ENCODE measurements at places on chromosomes 7 and 10.

DNA sequence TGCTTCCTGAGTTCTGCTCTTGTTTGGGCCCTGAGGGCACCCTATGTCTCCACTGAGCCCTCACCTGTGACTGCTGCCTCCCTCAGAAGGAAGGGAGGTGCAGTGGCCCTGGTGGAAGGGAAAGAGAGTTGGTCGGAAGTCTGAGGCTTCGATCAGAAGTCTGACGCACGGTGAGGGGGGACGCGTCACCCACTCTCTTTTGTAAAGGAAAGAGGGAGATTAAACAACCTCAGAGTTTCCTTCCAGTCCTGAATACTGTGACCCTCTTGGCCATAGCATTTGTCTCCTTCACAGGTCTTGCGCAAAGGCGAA lies 31.4 kb upstream of the TRIM8 start:
- DNase-seq: no peak

DNA sequence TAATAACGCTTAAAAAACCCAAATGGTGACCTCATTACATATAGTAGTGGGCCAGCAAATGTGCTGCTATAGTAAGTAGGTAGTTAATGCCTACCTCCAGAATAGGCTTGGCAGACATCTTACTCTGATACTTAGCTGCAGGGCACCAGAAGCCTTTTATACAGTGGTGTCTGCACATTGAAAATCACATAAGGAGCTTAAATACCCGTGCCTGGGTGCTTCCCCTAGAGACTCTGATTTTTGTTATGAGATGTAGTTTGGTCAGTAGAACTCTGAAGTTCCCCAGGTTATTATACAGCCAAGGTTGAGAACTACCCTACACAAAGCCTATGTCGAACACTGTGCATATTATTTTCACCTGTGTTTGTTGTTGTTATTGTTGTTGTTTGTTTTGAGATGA lies 47.2 kb downstream of the ANKIB1 start:
- no peak for DNase-seq

DNA sequence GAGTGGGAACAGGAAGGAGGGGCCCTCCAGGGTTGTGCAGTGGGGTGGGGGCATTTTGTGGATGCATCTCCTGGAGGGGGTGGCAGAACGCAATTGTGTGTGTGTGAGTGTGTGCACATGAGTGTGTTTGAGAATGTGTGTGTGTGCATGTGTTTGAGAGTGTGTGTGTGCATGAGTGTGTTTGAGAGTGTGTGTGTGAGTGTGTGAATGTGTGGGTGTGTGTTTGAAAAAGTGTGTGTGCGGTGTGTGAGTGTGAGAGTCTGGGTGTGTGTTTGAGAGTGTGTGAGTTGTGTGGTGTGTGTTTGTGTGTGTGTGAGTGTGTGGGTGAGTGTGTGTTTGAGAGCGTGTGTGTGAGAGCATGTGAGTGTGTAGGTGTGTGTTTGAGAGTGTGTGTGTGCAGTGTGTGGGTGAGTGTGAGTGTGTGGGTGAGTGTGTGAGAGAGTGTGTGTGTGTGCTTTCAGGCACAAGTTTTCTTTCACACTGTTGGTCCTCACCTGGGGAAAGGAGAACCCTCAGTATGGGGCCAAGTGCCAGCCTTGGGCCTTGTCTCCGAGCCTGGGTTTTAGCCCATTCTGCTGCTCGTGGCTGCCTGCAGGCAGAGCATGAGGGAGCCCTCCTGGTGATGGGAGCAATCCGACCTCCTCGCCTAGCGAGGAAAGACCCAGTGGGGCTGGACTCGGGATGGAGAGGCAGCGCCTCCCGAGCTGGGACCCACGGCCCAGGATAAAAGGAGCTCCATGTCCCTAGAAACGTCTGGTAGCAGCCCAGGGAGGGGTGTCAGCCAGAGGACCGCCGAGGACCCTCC lies 35.6 kb downstream of the CDH23 start:
- DNase-seq: no peak

DNA sequence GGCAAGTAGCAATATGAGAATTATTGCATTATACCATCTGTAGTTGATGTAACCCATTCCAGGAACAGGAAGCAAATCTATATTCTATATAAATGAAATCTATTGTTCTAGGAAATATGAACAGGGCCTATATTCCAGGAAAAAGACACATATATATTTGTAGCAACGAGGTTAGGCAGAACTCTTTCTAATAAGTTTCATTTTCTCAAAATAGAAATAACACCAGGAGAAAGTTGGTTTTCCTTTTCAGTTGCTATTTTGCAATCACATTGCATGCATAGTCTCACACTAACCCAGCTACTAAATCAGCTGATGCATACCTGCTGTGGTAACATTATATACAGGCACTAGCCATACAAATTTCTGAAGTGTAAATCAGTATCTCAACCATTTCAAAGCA lies 6.2 kb upstream of the IFIT2 start:
- no peak for DNase-seq

- DNase-seq: no peak
Observed at GRCh38 chr7:119562839-119563238, 710.1 kb upstream of the KCND2 start.

DNA sequence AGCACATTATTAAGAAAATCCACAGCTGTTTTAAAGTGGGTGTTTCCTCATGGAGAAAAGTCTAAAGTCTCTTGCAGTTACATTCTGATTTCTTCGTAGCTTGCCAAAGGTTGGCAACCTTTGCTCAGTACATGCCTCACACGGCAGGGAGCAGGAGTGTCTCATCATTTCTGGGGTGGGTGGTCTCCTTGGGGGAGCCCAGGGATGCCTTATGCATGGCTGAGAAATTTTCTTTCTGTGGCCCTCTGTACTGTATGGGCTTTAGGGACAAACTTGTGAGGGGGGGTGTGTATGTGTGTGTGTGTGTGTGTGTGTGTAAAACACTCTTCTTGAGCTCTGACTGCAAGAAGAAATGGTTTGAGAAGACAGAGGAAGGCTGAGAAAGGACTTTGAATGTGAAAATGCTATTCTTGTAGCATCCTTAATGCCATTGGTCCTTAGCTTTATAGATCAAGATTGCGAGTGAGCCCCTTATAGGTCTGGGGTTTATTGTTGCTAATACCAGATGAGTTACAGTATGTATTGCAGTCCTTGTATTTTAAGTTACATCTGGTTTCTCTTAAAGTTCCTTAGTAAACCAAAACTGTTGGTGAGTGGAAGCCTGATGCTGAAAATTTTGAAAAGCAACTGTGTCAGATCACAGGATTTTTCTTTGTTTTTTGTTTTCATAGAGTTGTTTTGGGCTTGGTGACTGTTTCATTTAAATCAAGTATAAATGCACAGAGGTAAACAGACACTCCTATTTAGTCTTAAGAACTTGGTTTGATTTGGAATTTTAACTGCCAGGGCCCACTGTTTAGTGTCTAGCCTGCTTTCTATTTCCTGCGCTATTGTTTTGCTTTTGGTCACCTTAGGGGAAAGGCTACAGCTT lies 242.0 kb downstream of the BICC1 start:
- DNase-seq: no peak

DNA sequence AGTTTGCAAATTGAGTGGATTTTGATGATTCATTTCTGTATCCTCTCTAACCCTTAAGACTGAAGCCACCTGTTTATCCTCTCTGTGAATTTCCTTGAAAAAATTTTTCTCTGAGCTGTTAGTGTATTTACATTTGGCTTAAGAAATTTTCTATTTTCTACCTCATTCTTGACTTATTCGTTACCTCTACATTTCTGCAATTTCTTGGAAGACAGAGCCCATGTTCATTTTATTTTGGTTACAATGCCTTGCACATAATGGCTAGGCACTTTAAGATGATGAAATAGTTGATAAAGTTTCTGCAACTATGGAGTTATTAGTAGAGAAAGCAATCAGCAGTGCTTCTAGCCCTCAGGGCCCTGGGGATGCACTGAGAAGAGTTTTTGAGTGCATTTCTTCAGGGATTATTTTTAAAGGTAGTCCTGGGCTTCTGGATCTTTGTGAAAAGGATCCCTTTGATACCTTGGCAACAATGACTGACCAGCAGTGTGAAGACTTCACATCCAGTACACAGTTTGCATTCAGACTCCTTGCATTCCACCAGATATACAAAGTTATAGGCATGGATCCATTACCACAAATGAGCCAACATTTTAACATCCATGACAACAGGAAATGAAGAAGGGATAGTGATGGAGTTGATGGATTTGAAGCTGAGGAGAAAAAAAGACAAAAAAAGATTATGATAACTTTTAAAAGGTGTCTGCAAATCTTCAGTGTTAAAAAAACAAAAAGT lies 68.2 kb downstream of the CH25H start:
- DNase-seq: no peak

DNA sequence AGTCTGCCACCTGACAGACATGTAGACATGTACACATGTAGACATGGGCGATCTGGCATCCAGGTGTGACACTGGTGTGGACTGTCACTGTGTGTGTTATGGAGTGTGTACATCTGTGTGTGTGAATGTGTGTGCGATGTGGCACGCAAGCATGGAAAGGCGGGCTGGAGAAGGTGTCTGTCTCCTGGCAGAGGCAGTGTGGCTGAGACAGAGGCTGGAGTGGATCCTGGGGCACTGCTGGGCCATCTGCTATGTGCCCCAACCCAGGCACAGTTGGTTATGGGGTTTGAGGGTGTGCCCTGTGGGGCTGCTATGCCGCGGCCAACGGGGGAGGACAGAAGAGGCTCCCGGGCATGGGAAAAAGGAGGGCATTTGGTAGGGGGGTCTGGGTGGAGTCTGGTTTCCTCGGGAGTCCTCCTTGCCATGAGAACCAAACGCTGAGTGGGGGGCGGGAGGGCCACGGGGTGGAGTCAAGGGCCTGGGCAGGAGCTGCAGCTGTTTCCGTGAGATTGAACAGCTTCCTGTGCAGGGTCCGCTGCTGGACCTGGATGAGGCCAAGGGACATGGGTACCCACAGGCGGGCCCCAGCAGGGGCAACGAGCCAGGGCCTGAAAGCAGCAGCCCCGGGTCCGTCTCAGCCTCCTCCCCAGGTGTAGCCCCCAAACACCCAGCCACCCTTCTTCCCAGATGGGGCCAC lies 1.3 kb downstream of the ELN start:
- DNase-seq: no peak

GRCh38 chr7:29564496-29565223 lies 1.0 kb downstream of the PRR15 start:
- DNase-seq: no peak

Data from NCI-H1048 (cell line).